ENCODE measurements at places on chromosomes 12 and 14.

- no peak for DNase-seq
Observed at GRCh38 chr12:64400041-64400440, 4.2 kb upstream of the XPOT start.

GRCh38 chr12:130799051-130799450 lies 40.0 kb downstream of the STX2 start:
- DNase-seq: no peak

DNA sequence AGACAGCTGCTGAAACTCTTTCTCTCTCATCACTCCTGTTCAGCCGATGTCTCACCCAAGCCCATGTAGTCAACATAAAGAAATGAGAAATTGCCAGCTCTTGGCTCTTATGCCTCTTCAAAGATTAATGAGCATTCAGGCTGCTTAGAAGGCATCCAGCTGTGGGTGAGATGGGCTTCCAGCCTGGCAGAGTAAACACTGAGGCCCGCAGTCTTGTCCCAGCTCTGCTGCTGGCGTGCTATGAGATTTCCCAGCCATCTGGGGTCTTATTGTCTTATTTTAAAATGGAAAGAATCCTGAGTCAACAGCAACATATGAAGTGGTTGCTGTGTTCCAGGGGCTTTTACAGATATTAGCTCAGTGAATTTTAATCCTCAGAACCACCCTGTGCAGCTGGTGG lies 12.6 kb downstream of the RXYLT1 start:
- DNase-seq: no peak

GRCh38 chr12:130788515-130788914 lies 50.5 kb downstream of the STX2 start:
- DNase-seq: no peak

GRCh38 chr12:132557291-132558015 lies 52.9 kb downstream of the LRCOL1 start:
- no peak for DNase-seq

- no peak for DNase-seq
Observed at GRCh38 chr12:123512838-123513665, 20.5 kb downstream of the RILPL1 start.

DNA sequence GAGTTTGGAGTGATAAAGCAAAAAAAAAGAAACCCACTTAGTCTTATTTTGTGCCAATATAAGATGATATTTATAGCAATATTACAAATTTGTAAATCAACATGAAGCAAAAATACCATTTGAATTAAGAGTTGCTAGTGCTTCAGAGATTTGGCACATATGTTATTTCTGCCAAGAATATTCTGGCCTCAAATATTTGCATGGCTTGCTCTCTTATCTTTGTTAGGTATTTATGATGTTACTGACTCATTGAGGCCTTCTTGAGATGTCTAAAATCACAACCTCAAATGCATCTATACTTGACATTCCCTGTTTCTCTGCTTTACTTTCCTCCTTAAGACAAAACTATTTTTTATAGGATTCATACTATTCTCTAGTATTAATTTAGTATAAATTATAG lies 301.5 kb downstream of the NELL2 start:
- no peak for DNase-seq

- no peak for DNase-seq
Observed at GRCh38 chr12:65015850-65016249, 105.3 kb downstream of the WIF1 start.

- peak; percentile 38 for DNase-seq
Observed at GRCh38 chr12:62210422-62210821, 49.8 kb upstream of the USP15 start.

DNA sequence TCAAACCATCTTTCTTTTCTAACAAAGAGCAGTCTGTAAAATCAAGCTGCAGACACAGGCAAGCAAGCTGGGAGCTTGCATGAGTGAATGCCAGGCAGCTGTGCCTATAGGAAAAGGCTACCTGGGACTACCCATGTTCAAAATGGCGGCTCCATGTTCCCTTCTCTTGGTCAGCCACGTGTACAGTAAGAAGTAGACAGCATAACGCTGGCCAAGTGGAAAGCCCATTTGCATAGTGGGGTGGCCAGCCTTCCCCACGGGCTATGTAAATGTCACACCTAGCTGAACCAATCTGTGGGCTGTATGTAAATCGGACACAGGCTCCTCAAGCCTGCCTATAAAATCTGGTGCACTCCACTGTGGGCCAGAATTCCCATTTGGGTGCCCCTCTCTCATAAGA lies 117.1 kb downstream of the SYT10 start:
- DNase-seq: no peak
